ENCODE measurements at places on chromosomes 6 and 20. TPM values are rescaled to one million over a fixed set of nuclear protein-coding genes. Genes with fewer than 3 reads are reported as not detected.

DNA sequence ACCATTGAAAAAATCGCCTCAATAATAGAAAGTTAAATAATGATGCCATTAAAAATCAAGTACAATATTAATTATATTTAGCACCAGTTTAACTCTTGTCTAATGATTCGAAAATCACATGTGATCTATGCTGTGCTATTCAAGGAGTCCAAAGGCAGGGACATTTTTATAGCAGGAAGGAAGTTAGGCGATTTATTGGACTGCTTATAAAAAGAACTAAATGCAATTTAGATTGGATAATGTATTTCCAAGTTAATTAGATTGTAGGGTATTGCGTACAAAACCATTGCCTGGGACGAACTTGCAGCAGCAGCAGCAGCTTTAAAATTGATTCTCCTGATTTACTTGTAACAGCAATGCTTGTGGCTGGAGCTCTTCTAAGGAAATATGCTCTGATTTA, 87.4 kb upstream of the TMEM181 start:
- H3K27ac ChIP-seq = peak overlapping the region; percentile 85
- H3K27me3 ChIP-seq = no peaks in the 10 kb centered on the region
- H3K4me3 ChIP-seq = no peak overlapping the region
- H3K36me3 ChIP-seq = no peaks in the 10 kb centered on the region
- peaks cover 64% of the 10 kb centered on the region for H3K4me1 ChIP-seq

GRCh38 chr6:119865466-119866350, 516.1 kb upstream of the MAN1A1 start:
- H3K4me3 ChIP-seq = no peak overlapping the region
- H3K4me1 ChIP-seq = no peaks in the 10 kb centered on the region
- no peaks in the 10 kb centered on the region for H3K27me3 ChIP-seq
- H3K27ac ChIP-seq = no peak overlapping the region
- DNase-seq = no peak

GRCh38 chr20:6866741-6867140, 99.3 kb downstream of the BMP2 start:
- H3K4me3 ChIP-seq = no peak overlapping the region
- no peak for DNase-seq
- H3K27ac ChIP-seq = no peak overlapping the region
- H3K4me1 ChIP-seq = no peaks in the 10 kb centered on the region
- peaks cover 7% of the 10 kb centered on the region for H3K27me3 ChIP-seq

DNA sequence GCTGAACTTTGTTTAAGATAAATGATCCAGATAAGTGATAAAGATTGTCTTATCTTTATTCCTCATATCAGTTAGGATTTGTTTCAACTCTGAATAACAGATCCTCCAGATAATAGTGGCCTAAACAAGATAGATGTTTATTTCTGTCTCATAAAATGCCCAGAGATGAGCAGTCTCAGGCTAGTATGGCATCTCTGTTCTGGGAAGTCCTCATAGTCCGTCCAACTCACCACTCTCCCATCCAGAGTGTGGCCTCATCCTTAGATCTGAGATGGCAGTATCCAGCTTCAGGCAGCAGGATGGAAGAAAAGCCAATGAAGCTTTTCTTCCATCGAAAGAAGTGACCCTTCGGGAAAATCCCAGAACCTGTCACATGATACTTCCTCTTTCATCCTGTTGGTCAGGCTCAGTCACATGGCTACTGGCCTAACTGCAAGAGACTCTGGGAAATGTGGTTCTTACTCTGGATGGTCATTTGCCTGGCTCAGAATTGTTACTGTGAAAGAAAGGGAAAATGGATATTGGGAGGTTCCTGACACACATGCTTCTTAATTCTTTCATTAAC, 29.4 kb upstream of the TAGAP start:
- H3K36me3 ChIP-seq = no peaks in the 10 kb centered on the region
- H3K4me1 ChIP-seq = no peaks in the 10 kb centered on the region
- H3K27me3 ChIP-seq = peaks cover 5% of the 10 kb centered on the region
- no peak overlapping the region for H3K27ac ChIP-seq

Gene MOXD1
- not detected for total RNA-seq

Gene ADGB
- total RNA-seq = not detected

Data from A673 (cell line).